ENCODE measurements at places on chromosomes 16 and 17.

DNA sequence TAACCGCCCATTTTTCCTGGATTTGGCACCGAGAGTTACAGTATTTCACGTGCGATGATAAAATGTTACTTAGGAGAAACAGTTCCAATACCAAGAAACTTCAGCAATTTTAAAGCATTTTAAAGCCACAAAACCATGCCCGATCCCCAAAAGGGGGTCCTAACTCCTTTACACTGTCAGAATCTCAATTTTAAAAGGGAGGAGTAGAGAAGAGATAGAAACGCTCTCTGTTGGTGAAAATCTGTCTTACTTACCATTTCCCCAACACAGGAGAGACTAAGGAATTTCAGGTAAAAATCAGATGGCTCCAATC, 526 bp upstream of the RNASEK start:
- DNase-seq, result no peak

DNA sequence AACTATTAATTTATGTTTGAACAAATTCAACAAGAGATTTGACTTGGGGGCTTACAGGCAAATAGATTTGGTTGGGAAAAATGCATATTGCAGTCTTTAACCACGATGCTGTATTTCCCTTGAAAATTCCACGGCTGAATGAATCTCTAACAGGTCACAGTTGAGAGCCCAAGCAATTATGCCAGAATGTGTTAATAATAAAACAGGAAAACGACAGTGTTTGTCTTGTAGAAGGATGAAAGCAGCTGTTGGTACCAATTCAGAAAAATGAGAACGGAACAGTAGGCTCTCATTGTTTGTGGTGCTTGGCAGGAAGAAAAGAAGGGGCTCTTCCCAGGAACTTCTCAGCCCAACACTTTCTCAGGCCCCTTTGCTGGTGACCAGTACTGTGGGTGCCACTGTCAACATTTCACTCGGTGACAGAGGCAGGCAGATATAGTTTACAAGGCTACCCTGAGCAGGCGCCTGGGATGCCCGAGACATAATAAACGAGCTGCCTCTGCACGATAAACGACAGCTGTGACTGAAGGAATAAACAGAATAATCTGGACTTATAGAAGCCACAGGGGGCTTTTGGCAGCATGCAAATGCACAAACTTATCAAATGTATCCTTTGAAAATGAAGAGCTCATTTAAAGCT, 387.1 kb downstream of the HS3ST4 start:
- no peak for DNase-seq

DNA sequence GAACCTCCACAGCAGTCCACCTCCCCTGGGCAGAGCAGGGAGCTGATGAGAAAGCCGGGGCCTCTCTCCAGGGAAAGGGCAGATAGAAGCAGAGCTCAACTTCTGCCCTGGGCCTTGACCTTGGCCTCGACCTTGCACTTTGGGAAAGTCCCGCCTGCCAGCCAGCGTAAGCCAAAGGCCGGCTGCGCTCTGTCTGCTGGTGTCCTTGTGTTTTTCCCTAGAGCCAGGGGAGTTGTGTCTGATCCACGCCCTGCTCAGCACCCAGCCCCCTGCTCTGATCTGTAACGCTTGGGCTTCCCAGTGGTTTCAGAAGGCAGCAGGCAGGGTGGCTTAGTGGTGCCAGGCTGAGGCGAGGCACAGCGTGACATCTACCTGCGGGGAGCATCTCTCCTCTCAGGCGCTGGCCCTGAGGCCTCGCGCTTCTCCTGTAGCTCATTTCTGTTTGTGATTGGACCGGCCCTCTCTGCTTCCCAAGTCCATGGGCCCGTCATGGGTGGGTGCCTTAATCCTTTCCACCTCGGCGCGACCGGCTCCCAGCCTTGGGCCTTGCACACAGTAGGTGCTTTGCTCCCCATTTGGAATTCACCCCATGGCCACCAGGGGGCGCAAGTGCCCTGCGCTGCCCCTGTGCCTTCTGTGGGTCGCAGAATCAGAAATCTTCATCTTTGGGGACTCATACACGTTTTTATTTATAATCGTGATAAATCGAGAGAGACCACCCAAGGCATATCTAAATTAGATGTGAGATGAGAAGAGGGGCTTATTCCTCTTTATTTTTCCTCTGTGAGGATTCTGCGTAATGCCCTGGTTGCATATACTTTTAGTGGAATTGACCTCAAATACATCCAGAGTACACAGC, 24.2 kb downstream of the SGSH start:
- no peak for DNase-seq

GRCh38 chr17:50866950-50867362, 802 bp upstream of the TOB1 start:
- DNase-seq, result no peak

GRCh38 chr16:47667956-47668355, 206.8 kb downstream of the PHKB start:
- DNase-seq, result no peak

- DNase-seq, result no peak
Measured at GRCh38 chr17:66275651-66276050, 26.8 kb upstream of the PRKCA start.

- no peak for DNase-seq
Measured at GRCh38 chr16:17939723-17940122, 396.8 kb downstream of the NPIPA8 start.

- DNase-seq, result no peak
Measured at GRCh38 chr16:47979616-47980182, 176.1 kb downstream of the ABCC12 start.

- no peak for DNase-seq
Measured at GRCh38 chr16:72940886-72941285, 107.0 kb downstream of the ZFHX3 start.

DNA sequence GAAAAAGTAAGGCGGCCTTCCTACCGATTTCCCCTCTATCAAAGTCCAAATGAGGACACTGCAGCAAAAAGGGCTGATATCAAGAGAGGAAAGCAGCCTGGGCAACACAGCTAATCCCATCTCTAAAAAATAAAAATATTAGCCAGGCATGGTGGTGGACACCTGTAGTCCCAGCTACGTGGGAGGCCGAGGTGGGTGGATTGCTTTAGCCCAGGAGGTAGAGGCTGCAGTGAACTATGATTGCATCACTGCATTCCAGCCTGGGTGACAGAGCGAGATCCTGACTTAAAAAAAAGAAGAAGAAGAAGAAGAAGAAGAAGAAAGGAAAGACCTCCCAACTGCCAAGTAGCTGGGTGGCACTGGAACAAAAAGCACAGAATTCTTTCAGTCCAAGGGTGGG, 14.4 kb downstream of the CACNB1 start:
- no peak for DNase-seq

DNA sequence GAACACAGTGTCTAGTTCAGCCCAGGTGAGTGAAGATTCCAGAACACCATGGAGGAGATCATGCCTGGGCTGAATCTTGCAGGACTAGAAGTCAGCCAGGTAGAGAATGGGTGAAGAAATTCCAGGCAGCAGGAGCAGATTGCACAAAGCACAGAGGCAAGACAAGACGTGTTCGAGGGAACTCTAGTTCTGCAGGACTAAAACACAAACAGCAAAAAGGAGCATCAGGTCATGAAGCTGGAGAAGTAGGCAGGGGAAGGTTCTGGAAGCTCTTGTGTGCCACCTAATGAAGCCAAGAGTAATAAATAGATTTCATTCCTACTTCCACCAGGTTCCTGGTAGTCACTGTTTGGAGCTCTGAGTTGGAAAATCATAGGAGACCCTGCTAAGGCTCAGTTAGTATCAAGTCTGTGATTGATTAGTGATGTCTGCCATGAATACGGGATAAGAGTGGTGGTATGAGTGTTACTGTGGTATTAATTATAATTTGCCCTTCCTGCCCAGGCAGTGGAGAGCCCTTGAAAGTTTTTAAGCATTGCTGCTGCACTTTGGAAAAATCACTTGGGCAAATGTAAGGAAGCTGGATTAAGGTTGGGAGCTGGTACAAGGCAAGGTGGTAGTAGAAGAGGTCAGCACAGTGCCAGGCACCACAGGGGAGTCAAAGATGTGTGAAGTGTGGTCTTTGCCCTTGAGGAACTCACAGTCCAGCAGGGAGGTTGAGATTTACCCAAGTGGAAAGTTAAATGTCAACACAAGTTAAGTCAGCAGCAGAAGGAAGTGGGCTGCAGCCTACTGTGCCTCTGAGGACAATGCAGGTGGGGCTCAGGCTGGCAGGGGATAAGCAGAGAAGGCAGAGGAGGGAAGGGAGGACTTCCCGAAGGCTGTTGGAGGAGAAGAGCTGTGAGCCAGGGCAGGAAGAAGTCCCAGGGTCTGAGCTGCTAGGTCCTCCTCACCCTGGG, 13.5 kb upstream of the FOXN1 start:
- DNase-seq, result no peak

GRCh38 chr16:56289862-56290261, 98.6 kb downstream of the GNAO1 start:
- peak; percentile 24 for DNase-seq

- no peak for DNase-seq
Measured at GRCh38 chr17:48416971-48417370, 13.0 kb downstream of the SKAP1 start.

GRCh38 chr17:2338315-2338657, 985 bp downstream of the SGSM2 start:
- DNase-seq, result no peak
